ENCODE measurements at places on chromosomes 2 and 18. TPM values are rescaled to one million over a fixed set of nuclear protein-coding genes. Genes with fewer than 3 reads are reported as not detected.

NOSTRIN gene
- total RNA-seq = 0.50 TPM

TDRD15 gene
- not detected for total RNA-seq

MYO3B gene
- total RNA-seq = not detected

PLEKHA3 gene
- 27.0 TPM for total RNA-seq

MC4R gene
- 0.23 TPM for total RNA-seq

GCG gene
- total RNA-seq = not detected
